Gastrocnemius medialis (tissue), 4 donors: ENCODE measurements at places on chromosomes 7 and 10. TPM values are rescaled to one million over a fixed set of nuclear protein-coding genes. Genes with fewer than 3 reads are reported as not detected.

DNA sequence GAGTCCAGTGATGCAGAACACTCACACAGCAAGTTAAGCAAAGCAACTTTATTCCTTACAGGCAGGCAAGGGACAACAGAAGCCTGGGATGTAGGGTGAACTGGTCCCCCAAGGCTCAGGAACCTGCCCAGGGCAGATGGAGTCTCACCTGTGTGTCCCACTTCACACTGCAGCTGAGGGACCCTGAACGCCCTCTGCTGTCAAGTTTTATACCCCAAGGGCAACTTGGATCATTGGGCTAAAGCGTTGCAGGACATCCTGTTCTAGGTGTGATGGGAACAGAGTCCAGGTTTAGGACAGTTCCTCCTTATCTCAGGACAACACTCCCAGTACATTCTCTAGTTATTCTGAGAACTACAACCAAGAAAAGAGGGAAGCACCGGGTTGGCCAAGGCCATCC, 49.5 kb upstream of the ZNF746 start:
- no peak for DNase-seq

Gene HPSE2
- not detected for total RNA-seq

Gene FAM25A
- total RNA-seq = not detected

- peak; percentile 43 for DNase-seq
Observed at GRCh38 chr7:78673272-78673671, 780.2 kb downstream of the MAGI2 start.

DNA sequence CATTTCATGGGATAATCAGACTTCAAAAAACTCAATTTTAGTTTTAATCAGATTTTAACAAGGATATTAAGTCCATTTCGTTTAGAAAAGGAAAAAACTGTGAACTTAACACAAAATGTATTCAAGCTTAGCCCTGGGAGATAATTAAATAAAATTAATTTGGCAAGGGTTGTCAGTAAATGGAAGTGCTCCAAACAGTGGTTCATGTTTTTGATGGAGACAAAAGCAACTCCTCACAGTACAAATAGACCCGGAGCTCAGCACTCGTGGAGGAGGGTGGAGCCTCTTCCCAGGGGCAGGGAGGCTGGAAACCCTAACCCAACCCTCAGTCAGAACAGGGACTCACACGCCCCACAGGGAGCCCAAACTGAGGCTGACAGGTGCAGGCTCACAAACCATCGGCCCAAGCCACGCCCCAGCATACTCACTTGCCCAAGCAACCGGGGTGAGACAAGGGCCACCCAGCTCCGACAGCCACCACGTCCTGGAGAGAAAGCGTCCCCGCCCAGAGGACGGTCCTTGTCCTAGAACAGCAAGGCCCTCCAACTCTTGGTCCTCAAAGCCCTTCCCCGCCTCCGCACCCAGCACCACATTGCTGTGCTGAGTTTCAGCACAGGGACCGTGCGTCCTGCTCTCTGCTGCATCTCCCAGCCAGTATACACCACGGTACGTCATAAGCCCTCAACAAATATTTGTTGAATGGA, 39.8 kb downstream of the MAD1L1 start:
- DNase-seq = peak; percentile 88

DNA sequence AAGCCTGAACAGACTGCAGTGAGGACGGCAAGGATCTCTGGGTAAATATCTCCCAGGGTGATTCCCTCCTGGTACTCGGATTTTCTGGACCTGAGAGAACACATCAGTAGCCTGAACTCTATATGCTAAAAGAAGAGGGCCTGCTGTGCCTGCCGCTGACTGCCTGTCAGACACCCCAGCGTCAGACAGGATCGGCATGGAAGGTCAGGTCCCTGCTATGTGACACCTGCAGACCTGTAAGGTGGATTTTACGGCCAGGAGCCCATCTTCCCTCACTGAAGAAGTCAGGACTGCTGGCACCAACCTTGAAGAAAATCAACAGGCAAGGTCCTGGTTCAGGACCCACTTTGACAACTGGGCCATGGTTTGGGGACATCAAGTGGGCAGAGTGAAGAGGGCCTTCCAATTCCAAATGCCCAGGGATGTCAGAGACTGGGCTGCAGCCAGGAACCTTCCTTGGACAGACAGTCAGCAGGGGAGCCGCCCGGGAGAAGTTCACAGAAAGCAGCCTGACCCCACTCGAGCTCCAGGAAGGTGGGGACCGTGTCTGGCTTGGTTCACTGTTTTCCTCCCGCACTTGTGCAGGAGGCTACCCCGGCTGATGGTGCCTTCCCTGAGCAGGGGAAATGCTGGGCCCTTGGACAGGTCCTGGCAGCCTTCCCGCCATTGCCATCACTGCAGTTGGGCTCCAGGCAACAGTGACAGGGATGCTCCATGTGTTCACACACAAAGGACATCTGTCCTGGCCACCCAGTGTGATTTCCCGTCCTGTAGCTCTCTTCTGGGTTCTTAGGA, 91.8 kb upstream of the LANCL2 start:
- DNase-seq = no peak

Gene TBC1D12
- 7.6 TPM for total RNA-seq

DNA sequence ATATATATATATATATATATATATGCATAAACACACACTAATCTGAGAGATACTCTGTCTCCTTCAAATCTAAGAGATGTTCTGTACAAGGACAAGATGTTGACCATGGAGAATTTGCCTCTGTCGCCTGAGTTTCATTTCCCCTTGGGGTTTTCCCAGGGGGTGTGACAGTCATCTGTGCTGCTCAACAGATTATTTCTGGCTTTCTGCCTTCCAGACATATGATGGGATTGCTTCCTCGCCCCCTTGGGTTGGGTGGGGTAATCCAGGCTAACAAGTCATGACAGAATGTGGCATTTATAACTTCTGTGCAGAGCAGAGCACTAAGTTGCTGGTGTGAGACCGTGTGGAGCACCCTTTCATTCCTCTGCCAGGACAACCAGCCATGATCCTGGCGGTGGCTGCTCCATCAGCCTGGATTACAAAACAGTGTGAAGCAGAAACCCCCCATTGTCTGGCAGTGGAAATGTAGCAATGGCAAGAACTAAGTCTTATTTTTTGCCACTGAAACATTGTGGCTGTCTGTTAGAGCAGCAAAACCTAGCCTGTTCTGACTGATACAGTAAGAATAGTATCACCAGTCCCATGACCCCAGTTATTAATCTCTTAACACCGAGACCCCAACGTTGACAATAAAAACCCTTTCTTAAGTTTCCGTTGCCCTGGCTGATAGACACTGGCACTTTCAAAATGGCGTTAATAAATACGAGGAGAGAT, 13.7 kb upstream of the USP6NL start:
- no peak for DNase-seq

DNA sequence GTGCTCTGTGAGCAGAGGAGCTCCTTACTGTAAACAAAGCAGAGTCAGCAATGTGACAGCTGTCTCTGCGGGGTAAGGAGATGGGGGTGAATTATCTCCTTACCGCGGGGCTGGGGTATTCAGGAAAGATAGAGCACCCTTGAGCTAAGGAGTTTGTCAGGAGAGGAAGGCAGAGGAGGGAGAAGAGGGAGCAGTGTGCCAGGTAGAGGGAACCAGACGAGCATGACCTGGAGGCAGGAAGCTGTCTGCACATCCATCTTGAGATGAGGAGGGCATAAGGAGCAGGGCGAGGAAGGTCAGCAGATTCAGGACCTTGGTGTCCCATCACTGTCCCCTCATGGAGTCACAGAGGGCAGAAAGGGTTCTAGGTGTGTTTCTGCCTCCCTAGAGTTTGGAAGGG, 32.5 kb upstream of the GPR26 start:
- DNase-seq = no peak

- DNase-seq = no peak
Observed at GRCh38 chr10:7585228-7585627, 81.5 kb downstream of the ITIH5 start.

GRCh38 chr10:99562631-99563030, 29.9 kb downstream of the NKX2-3 start:
- DNase-seq = no peak

GRCh38 chr7:155992538-155992937, 180.3 kb upstream of the SHH start:
- no peak for DNase-seq

Gene NEUROD6
- total RNA-seq = not detected

Gene MALRD1
- not detected for total RNA-seq

Gene ZNF239
- total RNA-seq = 4.3 TPM

DNA sequence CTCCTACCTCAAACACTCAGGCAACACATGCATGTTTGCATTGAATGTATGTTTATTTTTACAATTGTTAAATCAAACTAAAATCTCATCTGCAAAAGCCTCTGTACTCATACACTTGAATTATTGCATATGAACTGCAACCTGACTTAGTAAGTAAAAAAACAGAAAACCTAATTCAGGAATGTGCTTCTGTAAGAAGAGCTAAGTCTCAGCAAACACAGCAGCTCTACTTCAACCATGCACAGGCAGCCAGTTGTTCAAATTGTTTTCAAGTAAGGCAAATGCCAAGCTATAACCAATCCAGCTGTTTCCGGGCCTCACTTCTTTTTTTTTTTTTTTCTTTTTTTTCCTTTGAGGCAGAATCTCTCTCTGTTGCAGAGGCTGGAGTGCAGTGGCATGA, 93.5 kb upstream of the MALRD1 start:
- no peak for DNase-seq

Gene AGR2
- total RNA-seq = not detected

GRCh38 chr7:71281261-71281660, 149.3 kb downstream of the GALNT17 start:
- DNase-seq = no peak

Gene SEC31B
- total RNA-seq = 2.1 TPM

Gene CYP3A4
- total RNA-seq = 2.2 TPM

- no peak for DNase-seq
Observed at GRCh38 chr10:90859321-90859751, 1.5 kb upstream of the HTR7 start.

DNA sequence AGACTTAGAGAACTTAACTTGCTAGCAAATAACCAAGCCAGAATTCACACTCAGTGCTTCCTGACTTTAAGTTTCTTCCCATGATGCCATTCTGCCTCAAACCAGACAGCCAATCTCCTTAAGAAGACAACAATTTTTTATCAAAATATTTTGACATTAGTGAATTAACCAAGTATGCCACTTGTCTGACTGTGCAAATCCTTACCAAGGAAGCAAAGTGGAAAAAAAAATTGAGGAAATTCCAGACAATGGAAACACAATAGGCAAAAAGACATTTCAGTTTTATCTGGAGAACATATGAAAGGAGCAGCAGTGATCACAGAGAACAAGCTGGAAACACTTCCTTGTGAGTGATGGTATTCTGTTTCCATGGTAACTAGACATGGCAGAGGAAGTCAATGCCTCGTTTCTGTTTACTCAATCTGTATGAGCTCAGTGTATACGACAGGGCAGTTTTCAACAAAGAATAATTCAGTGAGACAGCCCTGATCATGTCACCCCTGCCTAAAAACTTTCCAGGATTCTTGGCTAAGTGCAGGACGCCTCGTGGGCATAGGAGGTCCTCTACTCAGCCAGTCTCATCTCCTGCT, 114.2 kb downstream of the DYNC1I1 start:
- DNase-seq = no peak

- DNase-seq = no peak
Observed at GRCh38 chr10:104935656-104936055, 294.6 kb downstream of the SORCS3 start.

Gene C10orf53
- not detected for total RNA-seq

Gene PTPRZ1
- not detected for total RNA-seq

DNA sequence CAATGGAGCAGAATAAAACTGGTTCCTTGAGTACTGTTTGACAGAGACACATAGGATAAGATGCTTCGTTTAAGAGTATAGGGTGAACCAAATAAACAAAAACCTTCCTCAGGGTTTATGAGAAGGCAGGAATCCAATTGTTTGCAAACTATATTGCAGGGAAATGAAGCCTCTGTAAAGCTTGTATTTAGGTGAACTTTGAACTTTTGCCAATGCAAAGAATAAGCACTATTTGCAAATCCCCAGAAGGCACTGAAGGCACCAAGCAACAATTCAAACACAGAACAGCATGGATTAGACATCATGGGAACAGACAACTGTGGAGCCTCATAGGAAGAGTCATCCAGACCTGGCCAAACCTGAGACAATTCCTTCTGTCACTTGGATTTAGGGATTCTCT, 47.1 kb upstream of the WASL start:
- no peak for DNase-seq

- DNase-seq = no peak
Observed at GRCh38 chr7:156935250-156935649, 14.3 kb upstream of the NOM1 start.

DNA sequence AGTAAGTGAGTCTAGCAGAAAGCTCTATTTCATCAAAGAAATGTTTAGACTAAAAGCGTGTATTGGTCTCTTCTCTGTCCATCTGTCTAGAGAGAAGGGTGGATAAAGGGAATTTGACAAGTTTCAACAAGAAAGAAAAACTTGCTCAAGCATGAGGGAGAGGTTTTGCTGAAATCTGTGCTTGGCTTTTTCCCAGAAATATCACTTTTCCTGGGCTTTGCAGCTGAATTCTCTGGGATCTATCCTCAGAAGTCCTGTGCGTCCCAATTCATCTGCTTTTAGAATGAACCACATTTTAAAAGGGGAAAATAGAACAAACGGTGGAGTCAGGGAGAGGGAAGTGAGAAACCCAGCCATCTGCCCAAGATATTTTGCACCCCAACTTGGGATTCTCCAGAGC, 59.6 kb upstream of the CELF2 start:
- DNase-seq = no peak

DNA sequence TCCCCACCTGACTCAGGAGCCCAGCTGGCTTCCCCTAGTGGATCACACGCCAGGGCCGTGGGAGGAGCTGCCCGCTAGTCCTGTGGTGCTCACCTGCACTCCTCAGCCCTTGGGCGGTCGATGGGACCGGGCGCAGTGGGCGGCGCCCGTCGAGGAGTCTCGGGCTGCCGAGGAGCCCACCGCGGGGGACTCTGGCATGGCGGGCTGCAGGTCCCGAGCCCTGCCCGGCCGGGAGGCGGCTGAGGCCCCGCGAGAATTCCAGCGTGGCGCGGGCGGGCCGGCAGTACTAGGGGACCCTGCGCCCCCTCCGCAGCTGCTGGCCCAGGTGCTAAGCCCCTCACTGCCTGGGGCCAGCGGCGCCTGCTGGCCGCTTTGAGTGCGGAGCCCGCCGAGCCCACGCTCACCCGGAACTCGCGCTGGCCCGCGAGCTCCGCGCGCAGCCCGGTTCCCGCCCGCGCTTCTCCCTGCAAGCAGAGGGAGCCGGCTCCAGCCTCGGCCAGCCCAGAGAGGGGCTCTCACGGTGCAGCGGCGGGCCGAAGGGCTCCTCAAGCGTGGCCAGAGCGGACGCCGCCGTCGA, 367.9 kb downstream of the TYW1 start:
- DNase-seq = no peak

DNA sequence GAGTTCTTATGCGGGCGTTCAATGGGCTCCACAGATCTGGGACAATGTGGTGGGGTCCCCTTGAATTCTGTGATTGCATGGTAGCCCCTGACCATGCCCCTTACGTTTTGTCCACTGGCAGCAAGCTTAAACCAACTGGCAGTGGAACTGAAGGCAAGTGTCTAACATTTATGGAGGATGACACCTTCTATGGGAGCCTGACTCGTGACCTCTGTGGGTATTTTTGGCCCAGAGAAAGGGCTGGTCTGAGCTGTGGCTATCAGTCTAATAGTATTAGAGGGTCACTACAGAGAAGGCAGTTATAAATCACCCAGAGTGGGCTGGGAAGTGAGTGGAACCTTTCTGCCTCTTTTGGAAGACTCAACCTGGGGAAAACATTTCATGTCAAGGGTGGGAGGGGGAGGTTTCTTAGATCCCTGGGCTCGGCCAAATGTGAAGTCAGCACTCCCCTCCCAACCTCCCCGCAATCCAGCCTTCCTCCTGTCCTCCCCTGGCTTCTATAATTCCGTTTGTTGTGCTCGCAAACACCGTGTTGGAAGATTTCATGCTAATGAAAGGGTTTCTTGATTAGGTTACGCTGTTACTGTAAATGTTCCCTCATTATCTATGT, 322.7 kb downstream of the RPS24 start:
- no peak for DNase-seq

- DNase-seq = no peak
Observed at GRCh38 chr10:73998623-73998928, 660 bp downstream of the VCL start.

Gene UNCX
- not detected for total RNA-seq
